ENCODE measurements at places on chromosomes 3 and 15.

GRCh38 chr15:94023531-94023930 is 207.8 kb upstream of the MCTP2 start:
- peak; percentile 10 for DNase-seq

GRCh38 chr3:127208483-127209100 is 15.7 kb downstream of the PRR23E start:
- DNase-seq: no peak

- DNase-seq: peak; percentile 65
These were observed 35.9 kb downstream of the HMCES start for GRCh38 chr3:129314386-129315222.

- DNase-seq: no peak
These were observed 18.5 kb upstream of the PDHB start for GRCh38 chr3:58452176-58452575.

DNA sequence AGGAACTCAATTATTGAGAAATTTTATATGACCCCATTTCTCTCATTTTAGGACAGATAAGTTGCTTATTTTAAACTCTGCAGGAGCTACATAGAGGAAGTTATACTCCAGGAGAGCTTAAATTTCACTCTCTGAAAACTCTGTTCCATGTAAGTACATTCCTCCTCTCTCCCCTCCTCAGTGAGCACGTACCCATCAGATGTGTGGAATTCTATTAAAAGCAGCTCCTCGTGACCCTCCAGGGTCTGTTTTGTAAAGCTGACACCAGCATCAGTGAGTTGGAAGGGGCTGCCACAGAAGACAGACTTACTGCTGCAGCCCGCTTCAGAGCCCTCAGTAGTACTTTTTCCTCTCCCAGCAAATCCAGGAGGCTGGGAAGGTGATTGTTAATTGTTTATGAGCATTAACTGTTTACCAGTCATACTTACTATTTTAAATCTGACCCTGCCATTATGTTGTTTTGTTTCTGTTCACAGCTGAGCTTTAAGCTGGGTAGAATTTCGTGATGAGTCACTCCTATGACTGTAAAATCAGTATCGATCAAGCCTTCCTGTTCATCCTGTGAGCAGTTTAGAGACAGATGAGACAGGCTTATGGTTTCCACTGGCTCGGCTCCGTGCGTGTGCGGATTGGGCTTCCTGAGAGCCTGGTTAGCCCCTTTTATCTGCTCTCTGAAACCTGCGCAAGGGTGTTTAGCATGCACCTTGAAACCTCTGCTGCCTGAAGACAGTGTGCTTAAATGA is 20.4 kb downstream of the IGF1R start:
- DNase-seq: no peak

DNA sequence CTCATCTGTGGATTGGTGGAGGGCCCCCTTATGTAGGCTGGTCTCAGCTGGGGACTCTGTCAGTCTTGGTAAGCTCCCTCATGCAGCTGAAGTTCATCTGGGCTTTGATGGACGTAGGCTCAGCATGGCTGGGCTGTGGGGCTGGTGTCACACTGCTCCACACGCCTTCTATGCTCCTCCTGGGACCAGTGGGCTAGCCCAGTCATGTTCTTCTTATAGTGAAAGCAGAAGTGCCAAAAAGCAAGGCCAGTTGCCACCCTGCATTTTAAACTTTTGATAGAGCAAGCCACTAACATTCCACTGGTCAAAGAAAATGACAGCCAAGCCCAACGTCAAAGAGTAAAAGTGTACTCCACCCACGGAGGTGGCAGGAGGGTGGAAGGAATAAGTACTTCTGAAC is 165.5 kb downstream of the MEX3B start:
- DNase-seq: no peak

All from caudate nucleus (tissue), 63 donors.